ENCODE measurements at places on chromosomes 5 and 9.

GRCh38 chr9:91532325-91532724 is 108.7 kb upstream of the NFIL3 start:
- no peak for DNase-seq

- no peak for DNase-seq
Observed at GRCh38 chr9:21060919-21061561, 16.7 kb downstream of the IFNB1 start.

DNA sequence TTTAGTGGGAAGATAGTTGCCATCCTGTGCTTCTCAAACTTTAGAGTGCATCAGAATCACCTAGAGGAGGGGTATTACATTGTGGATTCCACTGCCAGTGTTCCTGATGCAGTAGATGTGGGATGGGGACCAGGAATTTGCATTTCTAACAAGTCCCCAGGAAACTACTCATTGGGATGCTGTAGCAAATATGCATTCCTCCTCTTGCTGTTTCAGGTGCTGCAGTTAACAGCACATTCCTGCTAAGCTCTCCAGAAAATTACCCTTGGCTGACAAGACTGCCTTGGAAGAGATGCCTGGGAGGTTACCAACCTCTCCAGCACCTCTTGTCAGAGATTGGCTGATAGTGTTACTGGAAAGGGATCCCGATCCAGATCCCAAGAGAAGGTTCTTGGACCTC is 270.5 kb downstream of the OSTF1 start:
- no peak for DNase-seq

DNA sequence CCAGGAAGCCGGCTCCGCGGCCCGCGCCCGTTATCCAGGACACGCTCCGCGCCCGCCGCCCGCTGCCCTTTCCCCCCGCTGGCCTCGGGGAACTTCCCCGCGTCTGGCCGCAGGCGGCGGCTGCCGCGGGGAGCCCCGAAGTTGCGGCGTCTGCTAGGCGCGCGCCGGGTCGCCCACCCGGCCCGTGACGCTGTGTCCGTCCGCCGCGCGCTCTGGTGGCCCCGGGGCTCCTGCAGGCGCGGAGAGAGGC is 621 bp upstream of the GCNT4 start:
- DNase-seq: no peak

DNA sequence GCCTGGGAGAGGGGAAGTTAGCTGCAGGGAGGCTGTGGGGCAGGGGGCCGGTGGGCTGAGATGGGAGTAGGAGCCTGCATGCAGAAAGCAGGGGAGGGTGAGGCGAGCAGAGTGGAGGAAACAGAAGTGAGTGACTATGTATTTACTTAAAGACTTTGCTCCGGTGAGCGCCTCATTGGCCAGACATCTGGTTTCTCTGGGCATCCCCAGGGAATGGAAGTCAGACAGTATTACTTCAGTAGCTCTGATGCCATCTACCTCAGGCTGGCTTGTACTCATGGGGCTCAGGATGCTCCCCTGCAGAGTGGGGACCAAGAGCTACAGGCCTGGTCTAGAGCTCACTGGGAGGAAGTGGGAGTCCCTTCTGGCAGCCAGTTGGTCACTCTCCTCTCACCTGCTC is 78.2 kb upstream of the ARAP3 start:
- no peak for DNase-seq

GRCh38 chr5:107524111-107524510 is 146.6 kb downstream of the EFNA5 start:
- DNase-seq: no peak
